ENCODE measurements at places on chromosomes 2 and 18.

DNA sequence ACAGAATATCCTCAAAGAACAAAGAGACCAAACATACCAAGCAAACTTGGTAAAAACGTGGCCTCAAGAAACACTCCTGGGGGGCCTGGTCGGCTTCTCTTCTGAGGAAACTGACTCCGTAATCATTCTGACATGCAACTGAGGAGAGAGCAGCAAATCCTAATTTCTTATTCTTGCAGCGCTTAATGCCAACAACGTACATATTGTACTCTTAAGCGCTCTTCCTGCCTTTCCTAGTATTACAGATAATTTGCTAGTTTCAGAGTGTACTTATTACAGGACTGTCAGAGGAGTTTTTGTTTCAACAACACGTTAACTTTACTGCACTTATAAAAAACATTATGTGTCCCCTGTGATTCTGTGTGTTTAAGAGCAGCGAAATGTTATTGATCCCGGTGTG is 64.9 kb downstream of the ZNF521 start:
- DNase-seq: no peak

DNA sequence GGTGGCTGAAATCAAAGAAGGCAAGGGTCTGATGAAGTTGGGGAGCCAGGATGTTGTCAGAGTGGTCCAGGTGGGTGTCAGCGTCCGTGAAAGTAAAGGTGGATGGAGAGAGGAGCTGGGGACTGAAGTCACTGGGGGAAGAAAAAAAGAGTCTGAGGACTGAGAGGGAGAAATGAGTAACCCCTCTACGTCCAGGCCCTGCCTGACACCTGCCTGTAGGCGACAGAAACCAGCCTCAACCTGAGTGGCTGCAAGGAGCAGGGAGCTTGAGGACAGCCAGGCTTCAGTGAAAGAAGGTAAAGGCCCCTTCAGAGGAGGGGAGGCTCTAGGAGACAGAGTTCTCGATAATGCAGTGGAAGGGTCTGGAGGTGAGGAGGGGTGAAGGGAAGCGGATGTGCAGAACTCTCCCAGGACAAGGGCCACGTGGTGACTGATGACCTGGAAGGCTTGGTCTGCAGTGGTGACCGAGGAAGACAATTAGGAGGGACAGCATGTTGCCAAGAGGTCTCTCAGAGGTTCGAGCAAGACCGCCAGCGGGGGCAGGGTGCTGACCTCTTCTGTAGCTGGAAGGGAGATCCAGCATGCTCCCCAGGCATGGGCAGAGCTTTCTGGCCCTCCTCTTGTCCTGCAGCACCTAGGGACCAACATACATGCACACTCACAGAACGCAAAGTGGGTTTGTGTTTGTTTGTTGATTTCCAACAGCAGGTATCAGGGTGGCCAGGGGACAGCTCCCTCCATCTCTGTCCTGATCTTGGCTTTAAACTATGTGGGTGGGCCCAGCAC is 86.6 kb upstream of the TMEM247 start:
- DNase-seq: no peak

DNA sequence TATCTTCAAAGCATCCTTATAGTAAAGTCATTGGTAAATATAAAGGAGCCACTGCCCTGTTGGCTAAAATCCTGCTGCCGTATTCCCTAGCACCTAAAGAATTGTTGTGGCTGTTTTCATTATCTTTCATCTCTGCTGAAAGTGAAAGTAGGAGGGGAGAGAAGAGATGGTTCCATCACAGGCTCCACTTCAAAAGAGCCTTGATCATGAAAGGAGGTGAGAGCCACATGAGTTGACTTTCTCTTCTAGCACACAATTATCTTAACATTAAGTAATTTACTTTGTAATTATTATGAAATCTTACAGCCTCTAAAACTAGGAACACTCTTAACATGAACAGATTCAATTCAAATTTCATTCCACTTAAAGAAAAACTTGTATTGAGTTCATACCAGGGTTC is 1050.9 kb upstream of the LRRTM1 start:
- DNase-seq: no peak

- DNase-seq: no peak
These were observed 90.0 kb downstream of the TRIB2 start for GRCh38 chr2:12806549-12807242.

GRCh38 chr2:16333681-16334080 is 332.0 kb downstream of the CYRIA start:
- no peak for DNase-seq

- no peak for DNase-seq
These were observed 124.2 kb upstream of the SATB2 start for GRCh38 chr2:199581935-199582360.

GRCh38 chr2:78985558-78985957 is 39.9 kb upstream of the REG3G start:
- no peak for DNase-seq

GRCh38 chr2:66324909-66325528 is 109.9 kb upstream of the MEIS1 start:
- DNase-seq: no peak

GRCh38 chr2:11314487-11314886 is 29.9 kb downstream of the ROCK2 start:
- DNase-seq: no peak

DNA sequence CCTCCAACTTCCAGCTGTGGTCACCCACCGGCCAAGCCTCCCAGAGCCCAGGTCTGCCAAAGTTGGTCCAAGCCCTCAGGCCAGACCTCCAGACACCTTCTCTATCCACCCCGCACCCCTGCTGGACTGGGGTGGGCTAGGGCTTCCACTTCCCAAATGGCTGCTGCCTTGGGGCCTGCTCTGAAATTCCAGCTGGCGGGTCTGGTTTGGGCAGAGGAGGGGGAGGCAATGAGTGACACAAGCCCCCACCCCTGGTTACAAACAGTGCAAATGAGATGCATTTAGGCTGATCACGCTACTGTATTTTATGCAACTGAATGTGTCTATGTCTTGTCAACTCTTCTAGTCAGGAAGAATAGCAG is 14.6 kb downstream of the POU3F3 start:
- DNase-seq: no peak

GRCh38 chr18:35842536-35842935 is 129.9 kb upstream of the RMP24 start:
- no peak for DNase-seq

DNA sequence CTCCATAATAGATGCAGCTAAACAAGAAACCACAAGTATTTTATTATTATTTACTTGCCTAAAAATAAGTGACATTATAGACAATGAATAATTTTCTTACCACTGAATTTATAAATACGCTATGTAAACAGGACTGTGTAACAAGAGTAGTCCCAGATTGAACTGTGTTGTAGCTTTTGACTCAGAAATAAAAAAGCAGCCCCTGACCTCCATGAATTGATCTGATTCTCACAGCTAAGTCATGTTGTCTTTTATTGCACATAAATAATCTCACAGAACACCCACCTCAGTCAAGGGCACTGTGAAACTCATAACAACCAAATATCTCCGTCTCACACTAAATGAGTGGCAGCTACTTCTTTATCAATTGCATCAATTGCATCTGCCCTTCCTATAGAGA is 171.6 kb downstream of the TMX3 start:
- no peak for DNase-seq

DNA sequence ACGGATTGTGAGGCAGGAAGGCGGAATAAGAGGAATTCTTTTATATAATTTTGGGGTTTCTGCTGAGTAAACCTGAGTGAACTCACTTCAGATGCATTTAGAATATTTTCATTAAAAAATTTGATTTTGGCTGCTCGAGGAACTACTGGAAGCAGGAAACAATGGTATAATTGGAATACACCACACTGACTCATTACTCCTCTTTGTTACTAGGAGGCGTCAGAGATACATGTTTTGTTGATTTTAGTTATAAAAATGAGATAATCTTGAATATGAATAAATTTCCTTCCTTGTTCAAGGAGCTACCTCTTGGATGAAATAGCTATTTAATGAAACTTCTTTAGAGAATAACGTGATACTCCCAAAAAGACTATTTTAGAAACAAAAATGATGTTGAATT is 97.4 kb downstream of the ANKRD36 start:
- no peak for DNase-seq

- no peak for DNase-seq
These were observed 4.0 kb upstream of the HNMT start for GRCh38 chr2:137960223-137960622.

DNA sequence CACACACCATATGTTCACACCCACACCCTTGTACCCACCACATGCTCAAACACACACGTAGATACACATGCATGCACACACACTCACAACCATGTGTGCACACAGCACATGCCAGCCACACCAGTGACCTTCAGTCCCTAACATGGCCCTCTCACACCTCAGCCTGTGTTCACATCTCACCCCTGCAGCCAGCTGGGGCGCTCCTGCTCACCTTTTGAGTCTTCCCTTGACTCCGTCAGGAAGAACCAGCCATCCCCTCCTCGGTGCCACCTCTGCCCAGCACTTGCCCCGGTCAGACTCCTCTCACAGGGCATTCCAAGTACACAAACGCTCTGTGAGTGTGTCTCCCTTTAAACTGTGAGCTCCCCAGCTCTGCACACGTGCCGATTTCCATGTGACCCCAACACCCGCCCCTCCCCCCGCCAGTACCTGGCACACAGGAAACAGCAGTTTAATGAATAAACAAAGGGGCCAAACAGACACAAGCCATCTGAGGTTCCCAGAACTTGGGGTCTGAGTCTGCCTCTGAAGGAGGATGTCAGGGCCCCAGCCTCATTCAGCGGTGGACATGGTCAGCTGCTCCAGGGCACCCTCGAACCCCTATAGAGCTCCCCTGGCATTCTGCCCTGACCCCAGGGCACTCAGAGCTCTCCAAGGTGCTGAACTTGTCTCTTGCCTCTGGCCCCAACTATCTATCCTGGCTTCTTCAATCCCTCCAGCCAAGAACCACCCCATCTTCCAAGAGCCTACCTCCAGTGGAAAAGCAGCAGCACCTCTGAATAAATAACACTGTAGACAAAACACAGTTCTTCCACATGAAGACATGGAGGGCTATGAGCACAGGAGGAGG is 252.9 kb downstream of the ATAD2B start:
- no peak for DNase-seq

- no peak for DNase-seq
These were observed 55.6 kb downstream of the ODC1 start for GRCh38 chr2:10392548-10392947.

- DNase-seq: no peak
These were observed 355.1 kb downstream of the EN1 start for GRCh38 chr2:118492335-118492734.

GRCh38 chr18:7273301-7273921 is 42.5 kb downstream of the LRRC30 start:
- DNase-seq: no peak

DNA sequence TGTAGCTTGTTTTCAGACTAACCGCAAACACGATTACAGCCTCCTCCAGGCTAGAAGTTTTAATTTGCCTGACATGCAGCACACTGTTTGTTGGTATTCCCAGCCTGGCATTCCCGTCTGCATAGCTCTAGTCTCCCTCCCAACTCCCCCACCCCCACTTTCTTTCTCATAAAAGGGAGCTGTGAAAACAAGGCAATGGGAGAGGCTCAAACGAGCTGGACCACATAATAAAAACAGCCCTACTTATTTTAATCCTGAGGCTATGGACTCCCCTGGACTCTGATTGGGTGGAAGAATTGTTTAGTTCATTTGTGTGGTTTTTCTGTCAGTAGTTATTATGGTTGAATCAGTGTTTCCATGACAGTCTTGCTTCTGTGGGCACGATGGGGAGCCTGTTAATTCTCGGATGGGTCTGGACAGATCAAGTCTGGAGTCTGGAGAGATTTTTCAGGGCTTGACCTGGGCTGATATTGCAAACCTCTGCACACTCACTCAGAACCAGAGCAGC is 1.2 kb downstream of the STON1 start:
- DNase-seq: no peak

- no peak for DNase-seq
These were observed 58.0 kb downstream of the DDX1 start for GRCh38 chr2:15649561-15650255.

GRCh38 chr2:102357937-102358336 is 2.3 kb downstream of the IL18R1 start:
- no peak for DNase-seq

DNA sequence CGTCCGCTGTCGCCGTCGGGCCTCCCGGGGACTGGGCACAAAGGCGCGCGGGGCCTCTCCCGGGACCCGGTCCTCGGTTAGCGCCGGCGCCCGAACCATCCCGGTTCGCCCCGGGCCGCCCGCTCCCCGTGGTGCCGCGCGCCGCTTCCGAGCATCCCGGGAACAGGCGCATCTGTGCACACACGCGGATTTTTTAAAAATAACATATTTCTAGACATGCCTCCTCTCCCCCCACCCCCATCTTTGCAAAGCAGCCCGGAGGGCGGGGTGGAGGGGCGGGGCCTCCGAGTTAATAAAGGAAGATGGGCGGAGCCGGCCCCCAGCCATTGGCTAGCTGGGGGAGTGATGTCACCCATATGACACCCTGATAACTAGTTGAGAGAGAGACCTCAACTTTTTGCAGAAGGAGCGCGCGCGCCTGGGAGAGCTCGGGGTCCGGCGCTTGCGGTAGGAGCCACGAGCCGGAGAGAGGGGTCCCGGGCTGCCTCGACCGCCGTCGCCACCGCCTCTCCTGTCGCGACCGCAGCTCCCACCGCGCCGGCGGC is at the start of gene SOX11:
Gene SOX11 (plus strand): TSS at position 400 of the 545 bp plus-strand sequence. CDS start 338 bp downstream, outside the sequence.
- no peak for DNase-seq

DNA sequence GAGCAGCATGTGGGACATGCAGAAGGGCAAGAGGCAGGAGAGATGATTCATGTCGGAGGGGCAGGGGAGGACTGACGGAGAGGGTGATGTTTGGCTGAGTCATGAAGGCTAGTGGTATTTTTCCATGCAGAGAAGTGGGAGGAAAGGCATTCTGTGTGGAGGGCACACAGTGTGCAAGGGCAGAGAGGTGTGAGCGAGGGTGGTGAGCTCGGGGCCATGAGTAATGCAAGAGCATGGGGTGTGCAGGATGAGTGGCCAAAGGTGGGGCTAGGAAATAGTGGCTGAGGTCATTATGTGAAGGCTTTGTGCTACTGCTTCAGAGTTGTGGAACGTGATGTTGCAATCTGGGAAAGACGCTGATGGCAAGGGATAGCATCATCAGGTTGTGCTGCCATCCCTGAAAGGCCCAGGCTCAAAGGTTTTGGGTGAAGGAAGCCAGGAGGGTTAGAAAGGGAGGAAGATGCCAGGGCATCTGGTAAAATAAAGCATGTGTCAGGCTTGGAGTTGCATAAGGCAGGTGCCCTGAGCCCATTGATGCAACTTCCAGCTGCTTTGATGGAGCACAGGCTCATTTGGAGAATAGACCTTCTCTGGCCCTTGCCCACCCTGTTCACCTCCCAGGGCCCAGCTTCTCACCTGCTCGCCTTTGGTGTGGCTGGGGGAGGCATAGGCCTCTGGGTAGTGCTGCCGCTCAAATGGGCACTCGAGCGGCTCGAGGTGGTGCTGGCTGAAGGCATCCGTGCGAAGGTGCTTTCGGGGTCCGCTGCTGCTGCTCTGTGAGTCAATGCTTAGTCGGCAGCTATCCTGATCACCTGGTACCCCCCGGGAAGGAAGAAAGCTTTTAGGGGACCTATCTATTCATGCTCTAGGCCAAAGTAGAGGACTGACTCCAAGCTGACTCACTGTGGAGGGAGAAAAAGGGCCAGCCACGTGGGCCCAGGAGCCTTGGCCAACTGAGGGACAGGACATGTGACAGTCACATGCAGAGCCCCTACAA is 37.5 kb downstream of the PAX8 start:
- peak; percentile 56 for DNase-seq
